Umbilical cord (tissue), 2 donors: ENCODE measurements at places on chromosomes 12 and 14. TPM values are rescaled to one million over a fixed set of nuclear protein-coding genes. Genes with fewer than 3 reads are reported as not detected.

GRCh38 chr12:49330631-49331379 is 6.2 kb downstream of the C1QL4 start:
- no peak for DNase-seq

The KANSL2 gene
- 64.3 TPM for total RNA-seq

- no peak for DNase-seq
Observed at GRCh38 chr14:93830753-93831461, 42.6 kb upstream of the PRIMA1 start.

GRCh38 chr12:88643685-88644084 is 63.4 kb upstream of the KITLG start:
- DNase-seq: no peak

GRCh38 chr12:44193281-44193680 is 357.4 kb downstream of the TMEM117 start:
- no peak for DNase-seq

DNA sequence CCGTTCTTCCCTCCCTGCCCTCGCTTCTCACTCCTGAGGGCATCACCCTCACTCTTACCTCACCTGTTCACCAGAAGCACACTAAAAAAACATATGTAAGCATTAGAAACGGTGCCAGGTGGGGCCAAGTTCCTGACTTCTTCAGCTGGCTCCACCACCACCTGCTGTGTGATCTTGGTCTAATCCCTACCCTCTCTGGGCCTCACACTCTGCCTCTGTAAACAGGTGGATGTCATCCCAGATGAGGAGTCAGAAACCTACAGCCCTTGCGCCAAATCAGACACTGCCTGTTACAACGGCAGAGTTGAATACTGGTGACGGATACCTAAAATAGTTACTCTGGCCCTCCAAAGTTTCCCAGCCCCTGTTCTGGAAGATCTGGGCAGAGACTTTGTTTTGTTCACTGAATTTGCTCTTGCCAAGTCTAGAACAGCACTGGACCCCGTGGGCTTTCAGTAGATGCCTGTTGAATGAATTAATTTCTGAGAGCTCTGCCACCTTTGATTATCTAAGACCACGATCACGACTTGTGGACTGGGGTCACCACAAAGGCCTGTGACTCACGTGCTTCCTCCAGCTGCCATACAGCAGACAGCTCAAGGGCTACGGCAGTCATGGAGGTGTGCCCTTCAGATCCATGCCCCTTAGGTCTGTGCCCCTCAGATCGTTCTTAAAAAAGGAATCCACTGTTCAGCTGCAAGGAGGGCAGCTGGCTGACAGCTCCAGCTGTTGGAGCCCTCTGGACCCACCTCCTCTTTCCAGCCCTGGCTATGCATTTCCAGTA is 71.9 kb downstream of the GSC start:
- DNase-seq: no peak

The RNU4-1 gene
- total RNA-seq: under 0.01 TPM

GRCh38 chr14:76250302-76250701 is 98.6 kb downstream of the GPATCH2L start:
- DNase-seq: no peak

The KRT4 gene
- total RNA-seq: 77.5 TPM

DNA sequence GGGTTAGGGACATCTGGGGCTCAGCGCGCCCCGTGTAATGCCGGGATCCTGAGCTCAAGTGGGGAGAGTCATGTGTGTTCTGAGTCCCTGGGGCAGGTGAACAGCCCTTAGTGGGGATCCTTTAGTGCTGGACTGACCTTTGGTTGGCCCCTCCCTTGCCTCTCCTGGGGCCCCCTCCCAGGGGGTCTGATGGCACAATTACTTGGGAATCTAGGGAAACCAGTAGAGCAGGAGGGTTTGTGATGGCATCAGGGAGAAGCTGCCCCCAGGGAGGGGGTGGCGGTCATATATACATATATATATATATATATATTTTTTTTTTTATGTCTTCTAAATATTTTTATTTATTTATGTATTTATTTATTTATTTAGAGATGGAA is at the start of gene MORN3:
MORN3 (minus strand) TSS at position 134 of the 380 bp plus-strand sequence. CDS start 171 bp downstream, outside the sequence.
- DNase-seq: no peak

The SMCO2 gene
- 14.2 TPM for total RNA-seq

The TRAFD1 gene
- total RNA-seq: 22.4 TPM

DNA sequence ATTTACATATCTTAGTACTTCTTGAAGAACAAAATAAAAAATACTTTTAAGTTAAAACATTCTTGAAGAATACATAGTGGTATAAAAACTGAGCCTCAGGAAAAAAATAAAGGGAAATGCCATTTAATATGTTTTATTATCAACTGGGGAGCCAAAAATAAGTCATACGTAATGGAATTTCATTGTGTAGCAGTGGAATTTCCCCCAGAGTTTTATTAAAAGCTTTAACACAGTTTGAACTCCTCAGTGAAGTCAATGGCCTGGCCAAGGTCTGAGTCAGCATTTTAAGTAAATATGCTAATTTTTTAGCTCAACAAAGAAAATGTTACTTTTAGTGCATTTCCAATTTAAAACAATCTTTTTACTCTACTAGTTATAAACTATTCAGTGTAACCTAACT is 350.1 kb upstream of the ATP2B1 start:
- peak; percentile 47 for DNase-seq

DNA sequence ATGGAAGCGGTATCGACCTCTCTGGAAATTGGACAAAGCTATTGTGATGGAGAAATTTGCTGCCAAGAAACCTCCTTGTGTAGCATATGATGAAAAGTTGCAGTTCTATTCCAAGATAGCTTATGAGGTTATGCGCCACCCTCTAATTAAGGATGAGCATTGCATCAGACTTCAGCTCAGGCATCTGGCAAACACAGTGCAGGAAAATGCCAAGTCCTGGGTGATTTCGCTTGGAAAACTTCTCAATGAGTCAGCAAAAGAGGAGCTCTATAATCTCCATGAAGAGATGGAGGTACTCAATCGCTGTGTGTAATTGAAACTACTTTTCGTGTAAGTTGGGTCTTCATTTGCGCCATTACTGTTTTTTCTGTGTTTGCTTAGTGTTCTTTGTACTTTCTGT is 51.2 kb downstream of the DNAH10 start:
- peak; percentile 7 for DNase-seq

- peak; percentile 28 for DNase-seq
Observed at GRCh38 chr12:31527083-31527482, 63.9 kb downstream of the DENND5B start.

GRCh38 chr12:95820096-95820703 is 29.6 kb upstream of the NTN4 start:
- peak; percentile 31 for DNase-seq

DNA sequence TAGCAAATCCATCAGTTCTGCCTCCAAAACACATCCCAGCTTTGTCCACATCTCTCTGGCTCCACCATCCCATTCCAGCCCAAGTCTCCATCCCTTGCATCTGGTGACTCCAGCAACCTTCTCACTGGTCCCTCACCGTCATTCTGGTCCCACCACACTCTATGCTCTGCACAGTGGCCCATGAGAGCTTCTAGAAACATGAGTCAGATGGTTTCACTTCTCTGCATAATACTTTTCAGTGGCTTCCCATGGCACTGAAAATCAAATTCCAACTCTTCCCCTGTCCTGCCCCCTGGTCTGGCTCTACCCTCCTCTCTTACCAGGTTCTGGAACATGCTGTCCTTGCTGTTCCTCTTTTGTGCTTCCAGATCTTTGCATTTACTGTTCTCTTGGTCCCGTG is 17.2 kb upstream of the C12orf76 start:
- DNase-seq: no peak

DNA sequence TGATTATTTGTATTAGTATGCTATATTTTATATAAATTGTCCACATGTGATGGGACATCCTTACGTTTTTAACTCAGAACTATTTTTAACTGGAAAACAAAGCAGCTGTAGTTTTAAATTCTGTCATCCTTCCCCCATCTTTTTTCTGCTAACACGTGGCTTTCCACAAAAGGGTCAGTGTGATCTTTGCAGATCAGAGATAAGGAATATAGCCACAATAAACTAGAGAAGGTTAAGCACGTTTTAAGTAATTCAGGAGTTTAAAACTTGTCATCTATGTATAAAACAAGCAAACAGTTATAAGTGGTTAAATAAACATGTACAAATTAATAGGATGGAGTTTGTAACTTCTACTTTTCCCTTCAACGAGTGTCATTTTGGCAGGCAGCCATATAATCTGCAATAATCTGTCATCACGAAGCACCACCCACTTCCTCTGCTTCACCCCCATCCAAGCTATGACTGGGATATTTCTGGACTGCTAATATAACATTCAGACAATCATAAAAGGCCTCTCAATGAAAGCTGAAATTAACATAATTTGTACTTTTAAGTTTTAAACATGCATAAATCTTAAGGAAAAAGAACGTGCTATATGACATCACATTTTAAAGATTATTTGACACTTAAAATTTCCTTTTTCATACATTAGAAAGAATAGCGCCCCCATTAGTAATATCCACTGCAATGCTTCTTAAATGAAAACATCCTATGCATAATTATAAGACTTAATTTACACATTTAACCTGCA is 15.3 kb downstream of the TAOK3 start:
- DNase-seq: peak; percentile 39

The FSCB gene
- 2.2 TPM for total RNA-seq

- no peak for DNase-seq
Observed at GRCh38 chr12:122867691-122868461, 28.0 kb downstream of the VPS37B start.

The SDR9C7 gene
- not detected for total RNA-seq

DNA sequence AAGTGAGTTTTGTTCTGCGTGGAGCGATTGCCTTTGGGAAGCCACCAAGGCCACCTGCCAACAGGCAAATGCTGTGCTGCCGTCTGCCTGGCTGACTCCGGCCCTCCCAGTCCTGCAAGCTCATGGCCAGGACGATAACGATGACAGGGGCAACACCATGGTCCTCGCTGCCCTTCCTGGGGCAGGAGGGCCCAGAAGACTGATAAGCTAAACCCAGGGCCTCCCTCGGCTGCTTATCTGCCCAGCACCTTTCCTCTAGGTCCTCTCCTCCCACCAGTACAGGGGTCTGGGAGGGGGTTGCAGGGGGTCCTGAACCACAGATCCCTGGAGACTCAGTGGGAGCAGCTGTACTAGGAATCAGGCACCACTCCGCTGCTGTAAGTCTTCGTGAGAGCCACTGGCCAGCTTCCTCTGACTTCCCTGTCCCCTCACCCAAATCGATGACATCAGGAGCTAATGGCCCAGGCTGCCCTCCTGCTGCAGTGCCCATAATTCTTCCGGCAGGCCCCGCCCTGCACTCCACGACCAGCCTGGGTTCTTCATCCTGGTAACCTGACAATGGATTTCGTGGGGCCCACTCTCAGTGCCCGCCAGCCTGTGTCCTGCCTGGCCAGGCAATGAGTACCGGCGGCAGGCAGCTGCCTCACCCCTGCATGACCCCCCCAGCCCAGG is 5.1 kb downstream of the ANKRD9 start:
- no peak for DNase-seq

The GDF3 gene
- 2.9 TPM for total RNA-seq

The GPR162 gene
- 1.9 TPM for total RNA-seq

GRCh38 chr12:2797721-2798418 is 3.1 kb downstream of the FKBP4 start:
- DNase-seq: peak; percentile 42

GRCh38 chr14:103126873-103127304 is 3.6 kb downstream of the TNFAIP2 start:
- peak; percentile 58 for DNase-seq

The KERA gene
- 3.1 TPM for total RNA-seq

DNA sequence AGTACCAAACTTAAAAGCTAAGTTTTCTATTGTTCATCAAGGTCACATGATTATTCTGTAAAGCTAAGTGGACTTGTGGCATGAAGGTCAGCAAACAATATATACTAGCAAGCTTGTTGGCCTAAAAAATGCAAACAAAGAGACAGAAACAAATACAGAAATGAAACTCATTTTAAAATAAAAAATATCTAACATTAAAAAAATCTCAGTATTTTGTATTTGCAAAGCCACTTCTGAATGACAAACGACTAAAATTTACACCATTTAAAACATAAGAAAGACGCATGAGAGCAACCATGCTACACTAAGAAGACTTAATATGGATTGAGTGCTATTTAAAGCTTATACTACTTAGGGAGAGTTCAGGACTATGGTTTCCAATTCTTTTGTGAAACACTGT is 72.8 kb upstream of the BBS10 start:
- no peak for DNase-seq

The TAS2R20 gene
- 8.2 TPM for total RNA-seq

The PLBD1 gene
- total RNA-seq: 10.1 TPM

DNA sequence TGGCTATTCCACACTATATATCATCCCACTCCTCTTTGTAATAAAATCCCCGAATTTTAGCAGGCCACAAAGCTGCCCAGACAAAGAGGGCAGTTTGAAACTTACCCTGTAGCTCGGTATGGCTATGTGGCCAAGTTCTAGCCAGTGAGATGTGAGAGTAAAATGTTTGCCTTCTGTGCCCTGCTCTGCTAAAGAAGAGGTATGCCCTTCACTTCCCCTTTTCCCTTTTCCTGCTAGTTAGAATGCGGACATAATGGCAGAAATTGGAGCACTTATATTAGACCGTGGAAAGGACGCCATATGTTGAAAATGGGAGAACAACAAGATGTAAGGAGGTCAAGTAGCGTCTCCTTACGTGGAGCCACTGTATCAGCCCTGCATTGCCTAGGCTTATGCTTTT is 11.5 kb upstream of the CCDC91 start:
- no peak for DNase-seq

GRCh38 chr12:45131506-45131905 is 80.6 kb upstream of the DBX2 start:
- DNase-seq: no peak

- no peak for DNase-seq
Observed at GRCh38 chr12:59494617-59495016, 101.2 kb upstream of the SLC16A7 start.

DNA sequence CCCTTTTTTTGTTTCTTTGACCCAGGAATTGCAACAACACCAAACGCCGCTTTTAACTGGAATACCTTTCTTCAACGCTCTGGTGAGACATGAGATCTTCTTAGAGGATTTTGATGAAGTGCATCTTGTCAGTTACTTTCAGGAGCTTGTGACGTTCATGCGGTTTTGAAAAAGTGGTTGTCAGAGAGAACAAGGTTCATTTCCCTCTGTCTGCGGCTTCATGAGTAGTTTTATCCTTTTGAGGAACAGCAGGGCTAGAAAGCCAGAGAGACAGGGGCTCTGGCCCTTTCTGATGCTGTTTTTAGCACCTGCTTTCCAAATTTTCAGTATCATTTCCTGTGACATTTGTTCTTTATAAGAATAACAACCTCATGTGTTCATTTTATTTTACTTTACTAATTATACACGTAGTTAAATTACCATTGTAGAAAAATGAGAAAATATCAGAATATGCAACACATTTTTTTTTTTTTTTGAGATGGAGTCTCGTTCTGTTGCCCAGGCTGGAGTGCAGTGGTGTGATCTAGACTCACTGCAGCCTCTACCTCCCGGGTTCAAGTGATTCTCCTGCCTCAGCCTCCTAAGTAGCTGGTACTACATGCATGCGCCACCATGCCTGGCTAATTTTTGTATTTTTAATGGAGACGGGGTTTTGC is 61.8 kb downstream of the GLT1D1 start:
- DNase-seq: peak; percentile 38

The PLA2G1B gene
- not detected for total RNA-seq

- DNase-seq: no peak
Observed at GRCh38 chr14:62071039-62071438, 308.8 kb downstream of the SNAPC1 start.

The GATC gene
- total RNA-seq: 27.0 TPM
